ENCODE measurements at places on chromosomes 1 and 21.

DNA sequence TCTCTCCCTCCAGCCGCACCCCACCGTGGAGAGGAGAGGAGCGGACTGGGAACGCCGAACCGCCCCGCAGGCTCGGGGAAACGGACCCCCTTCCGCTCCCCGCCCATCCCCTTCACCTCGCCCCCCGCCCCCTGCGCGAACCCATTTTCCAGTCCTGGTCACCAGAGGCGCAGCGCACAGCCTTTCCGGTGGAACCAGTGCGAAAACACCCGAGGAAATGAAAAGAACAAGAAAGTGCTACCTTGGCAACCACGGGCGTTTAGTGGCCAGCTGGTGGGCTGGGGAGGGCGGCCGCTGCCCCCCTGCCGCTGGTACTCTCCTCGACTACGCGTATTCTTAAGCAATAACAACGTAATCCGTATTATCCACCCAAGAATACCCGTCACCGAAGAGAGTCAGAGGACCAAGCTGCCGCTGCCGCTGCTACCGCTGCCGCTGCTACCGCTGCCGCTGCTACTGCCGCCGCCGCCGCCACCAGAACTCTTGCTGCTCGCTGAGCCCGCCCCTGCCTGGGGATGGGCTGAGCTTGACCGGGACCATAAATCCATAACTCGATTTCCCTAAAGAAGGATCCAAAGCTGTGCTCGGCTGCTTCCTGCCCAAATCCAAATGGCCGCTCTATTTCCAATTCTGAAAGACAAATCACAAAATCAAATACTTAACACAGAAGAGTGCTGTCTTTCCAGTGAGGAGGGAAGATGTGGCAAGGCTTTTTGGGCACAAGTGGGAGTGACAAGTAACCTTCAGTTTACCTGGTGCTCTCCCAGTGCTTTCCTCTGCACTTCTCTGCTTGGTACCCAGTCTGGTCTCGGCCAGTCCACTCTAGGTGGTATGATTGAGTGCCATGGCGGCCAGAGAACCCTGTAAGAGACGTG, 125.2 kb upstream of the DPYD start:
- no peak for DNase-seq

- DNase-seq: no peak
Measured at GRCh38 chr1:12406211-12407021, 176.6 kb downstream of the VPS13D start.

DNA sequence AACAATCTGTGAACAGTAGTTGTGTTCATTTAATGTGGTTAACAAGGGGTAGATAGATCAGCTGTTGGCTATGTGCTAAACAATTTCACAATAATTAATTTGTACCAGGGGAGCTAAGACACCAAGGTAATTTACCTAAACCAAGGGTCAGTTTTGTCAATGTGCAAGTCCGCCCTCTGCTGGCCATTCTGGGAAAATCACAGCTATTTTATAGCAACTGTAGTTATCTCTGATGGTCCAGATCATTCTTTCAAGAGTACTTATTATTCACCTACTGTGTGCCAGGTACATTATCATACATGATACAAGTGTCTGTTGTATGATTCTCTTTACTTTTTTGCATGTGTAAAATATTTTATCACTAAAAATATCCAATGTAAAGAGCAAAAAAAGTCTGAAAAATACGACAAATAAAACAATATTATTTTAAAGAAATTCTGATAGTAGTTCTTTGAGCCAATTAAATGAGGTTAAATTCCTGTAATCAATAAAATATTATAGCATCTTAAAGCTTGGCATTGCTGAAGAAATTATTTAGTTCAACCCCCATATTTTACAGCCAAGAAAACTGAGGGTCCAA, 312.3 kb upstream of the FAM78B start:
- DNase-seq: peak; percentile 3

DNA sequence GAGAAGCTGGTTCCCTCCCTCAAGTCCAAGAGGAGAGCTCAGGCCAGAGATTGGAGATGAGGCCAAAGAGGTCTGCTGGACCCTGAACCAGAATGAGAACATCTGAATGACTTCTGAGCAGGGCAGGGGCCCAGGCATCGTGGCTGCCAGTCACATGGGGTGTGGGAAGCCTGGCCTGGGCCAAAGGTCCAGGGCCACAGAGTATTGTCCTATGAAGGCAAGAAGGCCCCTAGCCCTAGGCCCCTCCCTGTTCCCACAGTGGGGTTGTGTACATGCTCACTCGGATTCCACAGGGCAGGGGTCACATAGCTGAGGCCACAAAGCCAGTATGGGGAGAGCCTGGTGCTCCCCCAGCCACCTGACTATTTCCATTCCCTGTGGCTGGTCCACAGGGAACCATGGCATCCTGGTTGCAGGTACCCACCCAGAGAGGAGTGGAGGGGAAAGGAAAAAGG, 18.5 kb upstream of the SLC1A7 start:
- no peak for DNase-seq

GRCh38 chr1:31793086-31793485, 22.7 kb downstream of the SPOCD1 start:
- DNase-seq: no peak

- DNase-seq: no peak
Measured at GRCh38 chr21:24869862-24870261, 737.4 kb downstream of the MRPL39 start.

Measured in stimulated activated CD4-positive, alpha-beta T cell treated with anti-CD3 and anti-CD28 coated beads, Interleukin-1b, Interleukin-23, amount 100 ng/mL, for 4 hours (primary cell).